ENCODE measurements at places on chromosomes 11 and 22. TPM values are rescaled to one million over a fixed set of nuclear protein-coding genes. Genes with fewer than 3 reads are reported as not detected.

The WT1 gene
- not detected for total RNA-seq

- ATAC-seq = no peak
Observed at GRCh38 chr11:38456371-38456770, 1858.3 kb upstream of the RAG2 start.

DNA sequence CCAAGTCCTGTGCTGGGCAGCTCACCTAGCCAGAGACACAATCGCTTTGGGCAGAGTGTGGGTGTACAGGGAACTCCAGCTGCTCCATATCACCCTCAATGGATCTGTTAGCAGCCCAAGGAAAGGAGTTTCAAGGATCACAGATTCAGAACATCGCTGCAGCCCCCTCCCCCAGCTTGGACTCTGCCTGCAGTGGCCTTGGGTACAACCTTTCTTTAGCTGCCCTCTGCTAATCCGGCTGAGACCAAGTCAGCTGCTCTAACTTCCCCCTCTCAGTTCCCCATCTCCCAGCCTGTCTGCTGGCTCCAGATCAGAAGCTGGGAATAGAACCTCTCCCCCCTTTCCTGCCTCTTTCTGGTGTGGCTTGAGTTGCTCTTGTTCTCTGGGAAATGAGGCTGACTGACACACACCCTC, 1.3 kb downstream of the TMEM86A start:
- no peak for ATAC-seq

DNA sequence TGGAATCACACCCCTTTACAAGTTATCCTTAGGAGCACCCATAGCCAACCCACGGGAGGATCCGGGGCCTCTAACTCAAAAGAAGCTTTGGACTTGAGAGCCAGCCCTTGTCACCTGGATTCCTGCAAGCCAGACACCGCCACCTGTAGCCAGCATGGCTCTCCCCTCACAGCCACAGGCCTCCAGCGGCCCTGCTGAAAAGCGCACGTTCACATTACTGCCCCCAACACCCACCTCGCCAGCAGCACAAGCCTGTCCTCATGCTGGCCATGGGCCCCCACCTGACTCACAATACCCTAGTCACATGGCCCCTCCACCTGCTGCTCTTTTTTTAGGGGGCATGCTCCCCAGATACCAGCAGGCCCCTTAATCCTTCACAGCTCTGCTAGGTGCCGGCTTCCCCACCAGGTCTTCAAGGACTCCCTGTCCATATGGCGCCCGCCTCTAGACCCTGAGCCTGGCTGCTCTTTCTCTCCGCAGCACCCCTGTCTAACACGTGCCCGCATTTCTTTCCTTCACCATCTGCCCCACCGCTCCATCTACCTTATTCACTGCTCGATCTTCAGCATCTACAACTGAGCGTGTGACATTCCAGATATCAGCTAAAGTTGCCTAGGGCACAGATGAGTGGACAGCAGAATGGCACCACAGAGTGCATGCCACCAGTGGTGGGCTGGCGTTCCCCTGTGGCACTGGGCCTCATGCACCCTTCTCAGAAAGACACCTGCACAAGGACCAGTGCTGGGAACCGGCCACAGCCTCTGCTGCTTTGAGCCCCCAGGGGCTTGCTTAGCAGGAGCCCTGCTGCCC, 6.6 kb downstream of the CARS1 start:
- ATAC-seq = no peak

DNA sequence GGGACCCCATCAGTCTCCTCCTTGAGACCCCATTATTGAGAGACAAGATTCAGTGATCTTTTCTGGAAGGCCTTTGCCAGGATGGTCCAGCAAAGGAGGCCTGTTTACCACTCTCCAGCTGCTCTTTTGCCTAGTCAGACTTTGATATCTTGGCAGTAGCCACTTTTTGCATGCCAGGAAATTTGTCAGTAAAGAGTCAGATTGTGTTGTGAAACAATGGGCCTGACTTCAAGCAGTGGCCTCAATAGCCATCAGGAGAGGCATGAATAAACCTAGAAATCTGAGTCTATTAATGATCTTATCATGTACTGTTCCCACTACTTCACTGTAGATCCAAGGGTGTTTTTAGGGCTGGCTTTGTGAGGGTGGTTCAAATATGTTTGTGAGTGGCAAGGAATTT, 479.4 kb downstream of the JRKL start:
- ATAC-seq = no peak

DNA sequence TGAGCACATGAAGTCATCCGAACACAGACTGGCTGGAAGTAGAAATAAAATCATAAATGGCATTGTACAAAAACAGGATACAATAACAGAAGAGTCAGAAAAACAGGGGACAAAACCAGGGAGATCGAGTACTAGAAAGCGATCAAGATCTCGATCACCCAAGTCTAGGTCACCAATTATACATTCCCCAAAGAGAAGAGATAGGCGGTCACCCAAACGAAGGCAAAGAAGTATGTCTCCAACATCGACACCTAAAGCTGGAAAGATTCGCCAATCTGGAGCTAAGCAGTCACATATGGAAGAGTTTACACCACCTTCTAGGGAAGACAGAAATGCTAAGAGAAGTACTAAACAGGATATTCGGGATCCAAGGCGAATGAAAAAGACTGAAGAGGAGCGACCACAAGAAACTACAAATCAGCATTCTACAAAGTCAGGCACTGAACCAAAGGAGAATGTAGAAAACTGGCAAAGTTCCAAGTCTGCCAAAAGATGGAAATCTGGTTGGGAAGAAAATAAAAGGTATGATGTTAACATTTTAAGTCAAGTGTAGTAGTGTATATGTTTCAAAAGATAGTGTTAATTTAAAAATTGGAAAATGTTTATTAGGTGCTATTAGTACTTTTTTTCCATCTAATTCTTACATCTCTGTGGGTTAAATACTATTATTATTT, 9.4 kb downstream of the PCF11 start:
- ATAC-seq = no peak

- peak; percentile 50 for ATAC-seq
Observed at GRCh38 chr22:28799606-28800307, 612 bp downstream of the XBP1 start.

- no peak for ATAC-seq
Observed at GRCh38 chr11:127013550-127013949, 13.0 kb upstream of the KIRREL3 start.

DNA sequence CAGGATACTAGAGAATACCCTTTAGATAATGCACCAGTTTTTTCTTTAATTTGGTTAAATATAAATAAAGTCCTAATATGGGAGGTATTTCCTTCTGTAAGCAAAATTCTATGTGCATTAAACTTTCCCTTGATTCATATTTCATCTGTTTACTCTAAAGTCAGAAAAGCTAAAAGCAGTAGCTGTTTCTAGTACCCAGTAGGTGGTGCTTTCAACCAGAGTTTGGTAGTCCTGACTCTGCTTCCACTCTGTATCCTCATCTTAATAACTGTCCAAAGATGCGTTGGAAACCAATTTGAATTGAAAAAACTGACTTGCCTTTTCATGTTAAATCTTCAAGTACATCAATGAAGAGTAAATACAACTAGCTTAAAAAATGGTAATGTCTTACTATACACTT, 1065.2 kb downstream of the JRKL start:
- ATAC-seq = no peak

The MFNG gene
- total RNA-seq = 170 TPM

DNA sequence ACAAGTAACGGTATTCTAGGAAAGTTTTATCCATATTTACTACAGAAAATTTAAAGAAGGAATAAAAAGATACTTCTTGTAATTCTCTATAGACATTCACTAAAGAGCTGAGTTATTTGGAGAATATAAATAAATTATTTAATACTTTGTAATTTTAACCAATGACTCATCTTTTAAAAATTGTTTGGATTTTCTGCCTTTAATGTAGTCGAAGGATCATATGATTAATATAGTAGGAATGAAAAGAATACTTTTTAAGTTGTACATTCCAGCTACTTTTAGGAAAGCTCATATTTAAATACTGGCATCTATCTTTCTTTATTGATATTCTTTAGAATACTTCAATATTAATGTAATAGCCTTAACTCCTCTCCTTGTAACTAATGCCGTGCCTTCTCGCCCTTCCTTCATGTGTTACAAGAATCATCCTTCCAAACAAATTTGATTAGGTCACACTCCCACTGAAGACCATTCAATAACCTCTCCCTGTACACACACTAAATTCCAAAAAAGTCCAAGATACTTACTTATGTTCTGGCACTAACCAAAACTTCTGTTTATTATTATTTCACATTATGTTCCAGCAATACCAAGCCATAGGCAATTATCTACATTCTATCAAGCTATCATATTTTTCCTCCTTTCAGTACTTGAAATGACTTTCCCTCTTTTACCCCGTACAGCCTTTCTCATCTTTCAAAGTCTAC, 501.9 kb downstream of the CNTN5 start:
- no peak for ATAC-seq

DNA sequence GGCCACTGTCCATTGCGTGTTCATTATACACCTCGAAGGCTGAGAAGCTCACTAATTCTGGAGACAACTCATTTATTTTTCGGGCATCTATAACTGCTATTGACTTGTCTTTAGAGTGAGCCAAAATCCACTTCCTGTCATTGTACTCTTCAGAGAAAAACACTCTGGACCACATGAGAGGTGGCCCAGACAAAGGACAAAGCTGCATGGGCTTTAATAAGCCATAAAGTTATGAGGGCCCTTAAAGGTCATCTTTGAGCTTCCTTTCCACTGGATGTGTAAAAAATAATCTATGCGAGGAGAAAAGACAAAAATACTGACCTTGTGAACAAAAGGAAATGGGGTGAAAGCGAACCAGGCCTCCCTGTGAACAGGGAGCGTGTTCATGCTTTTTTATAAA, 63.5 kb upstream of the ZC3H12C start:
- ATAC-seq = no peak

DNA sequence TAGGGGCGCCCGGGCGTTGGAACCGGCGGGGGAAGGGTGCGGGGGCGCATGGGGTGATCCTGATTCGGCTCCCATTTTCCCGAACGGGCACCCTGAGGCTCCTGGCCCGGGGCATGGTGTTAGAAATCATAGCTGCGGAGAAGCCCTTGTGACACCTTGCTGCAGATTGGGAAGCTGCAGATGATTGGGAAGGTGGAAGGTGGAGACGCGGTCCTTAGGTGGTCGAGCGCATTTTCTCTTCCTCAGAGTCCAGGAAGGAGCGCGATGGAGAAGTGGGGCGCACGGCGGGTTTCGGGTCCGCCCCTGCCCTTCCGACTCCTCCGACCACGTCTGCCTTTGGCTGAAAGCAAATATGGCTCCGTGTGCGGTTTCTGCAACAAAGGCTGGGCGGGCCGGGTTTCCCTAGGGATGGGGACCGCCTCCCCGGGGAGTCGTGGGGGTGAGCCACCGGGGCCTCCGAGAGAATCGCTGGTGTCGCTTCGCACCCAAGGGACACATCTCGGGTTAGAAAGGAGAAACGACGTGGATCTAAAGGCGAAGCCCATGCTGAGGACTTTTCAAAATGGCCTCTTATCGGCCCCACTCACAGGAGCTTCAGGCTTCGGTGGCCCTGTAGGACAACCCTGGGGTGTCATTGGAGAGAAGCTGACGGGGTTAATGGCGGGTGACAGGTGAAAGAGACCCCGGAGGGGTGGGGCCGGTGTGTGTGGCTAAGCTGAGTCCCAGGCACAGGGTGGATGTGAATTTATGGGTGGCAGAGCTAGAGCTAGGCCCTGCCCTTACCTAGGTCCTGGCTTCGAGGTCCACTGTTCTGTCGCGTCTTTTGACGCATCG, 707 bp upstream of the FTH1 start:
- ATAC-seq = peak; percentile 36

The PGA4 gene
- not detected for total RNA-seq

DNA sequence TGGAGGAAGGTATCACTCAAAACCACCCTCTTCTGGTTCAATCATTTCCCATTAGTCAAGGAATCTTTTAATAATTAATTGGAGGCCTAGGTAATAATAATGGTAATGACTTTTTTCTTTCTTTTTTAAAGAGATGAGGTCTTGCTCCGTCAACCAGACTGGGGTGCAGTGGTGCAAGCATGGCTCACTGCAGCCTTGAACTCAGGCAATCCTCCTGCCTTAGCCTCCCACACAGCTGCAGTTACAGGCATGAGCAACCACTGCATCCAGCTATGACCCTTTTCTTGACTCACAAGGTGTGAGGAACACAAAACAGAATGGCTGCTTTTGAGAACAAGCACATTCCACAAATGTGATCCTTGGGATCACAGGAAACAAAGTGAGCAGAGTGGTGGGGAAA, 3.6 kb downstream of the POLDIP3 start:
- ATAC-seq = no peak

DNA sequence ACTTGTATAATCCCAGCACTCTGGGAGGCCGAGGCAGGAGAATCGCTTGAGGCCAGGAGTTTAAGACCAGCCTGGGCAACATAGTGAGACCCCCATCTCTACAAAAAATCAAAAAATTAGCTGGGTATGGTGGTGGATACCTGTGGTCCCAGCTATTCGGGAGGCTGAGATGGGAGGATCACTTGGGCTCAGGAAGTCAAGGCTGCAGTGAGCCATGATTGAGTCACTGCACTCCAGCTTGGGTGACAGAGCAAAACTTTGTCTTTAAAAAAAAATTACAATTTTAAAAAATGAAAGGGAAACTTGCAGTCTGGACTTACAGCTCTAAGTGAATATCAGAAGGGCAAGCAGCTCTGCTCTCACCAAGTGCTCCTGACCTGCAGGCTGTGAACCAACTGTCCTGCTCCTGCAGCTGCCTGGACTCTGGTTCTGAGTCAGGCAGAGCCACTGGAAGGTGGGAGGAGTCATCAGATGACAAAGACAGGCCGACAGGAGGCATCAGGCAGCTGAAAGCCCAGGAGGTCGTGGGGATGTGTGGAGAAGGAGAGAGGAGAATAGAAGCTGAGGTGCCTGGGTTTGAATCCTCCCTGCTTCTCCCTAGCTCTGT, 9.6 kb downstream of the SMTNL1 start:
- ATAC-seq = peak; percentile 77

GRCh38 chr11:112627588-112628045, 333.6 kb upstream of the NCAM1 start:
- ATAC-seq = peak; percentile 63

GRCh38 chr11:95793116-95793515, 2.8 kb downstream of the CEP57 start:
- no peak for ATAC-seq

The TCN1 gene
- total RNA-seq = not detected

- ATAC-seq = no peak
Observed at GRCh38 chr22:37239336-37240239, 4.5 kb downstream of the RAC2 start.

The PTPRJ gene
- 36.1 TPM for total RNA-seq

The C22orf42 gene
- total RNA-seq = not detected

DNA sequence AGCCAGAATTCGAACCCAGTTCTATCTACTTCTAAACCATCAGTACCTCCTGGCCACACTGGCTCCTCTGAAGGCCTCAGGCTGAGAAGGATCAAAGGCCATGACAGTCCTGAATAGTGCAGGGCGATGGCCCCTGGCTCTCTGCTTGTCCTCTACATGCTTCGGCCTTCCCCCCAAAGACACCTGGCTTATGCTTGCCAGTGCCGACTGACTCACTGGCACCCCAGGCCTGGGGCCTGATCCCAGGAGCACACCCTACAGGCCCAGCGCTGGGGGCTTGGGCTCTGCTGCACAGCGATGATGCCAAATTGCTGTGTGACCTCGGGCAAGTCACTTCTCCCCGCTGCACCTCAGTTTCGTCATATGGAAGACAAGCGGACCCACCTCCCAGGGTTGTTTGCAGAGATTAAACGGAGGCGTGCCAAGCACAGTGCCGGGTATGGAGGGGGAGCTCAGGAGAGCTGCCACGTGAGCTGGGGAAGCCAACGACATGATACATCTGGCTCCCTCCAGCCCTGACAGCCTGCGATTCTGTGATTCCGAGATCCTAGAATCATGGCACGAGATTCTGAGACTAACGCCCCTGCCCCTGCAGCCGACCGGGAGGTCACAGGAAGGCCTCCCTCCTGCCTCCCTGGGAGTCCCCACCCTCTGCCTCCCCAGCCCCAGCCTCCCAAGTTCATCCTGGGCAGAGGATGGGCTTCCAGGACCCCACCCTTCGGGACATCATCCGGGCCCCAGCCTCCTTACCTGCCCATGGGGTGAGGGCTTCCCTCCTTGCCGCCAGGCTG, 1.0 kb downstream of the SSTR3 start:
- no peak for ATAC-seq

Data from activated T-helper 17 cell treated with anti-CD3 and anti-CD28 coated beads, Interleukin-2, amount 50 U/mL, for 72 hours (primary cell).